ENCODE measurements at places on chromosomes 16 and 17.

DNA sequence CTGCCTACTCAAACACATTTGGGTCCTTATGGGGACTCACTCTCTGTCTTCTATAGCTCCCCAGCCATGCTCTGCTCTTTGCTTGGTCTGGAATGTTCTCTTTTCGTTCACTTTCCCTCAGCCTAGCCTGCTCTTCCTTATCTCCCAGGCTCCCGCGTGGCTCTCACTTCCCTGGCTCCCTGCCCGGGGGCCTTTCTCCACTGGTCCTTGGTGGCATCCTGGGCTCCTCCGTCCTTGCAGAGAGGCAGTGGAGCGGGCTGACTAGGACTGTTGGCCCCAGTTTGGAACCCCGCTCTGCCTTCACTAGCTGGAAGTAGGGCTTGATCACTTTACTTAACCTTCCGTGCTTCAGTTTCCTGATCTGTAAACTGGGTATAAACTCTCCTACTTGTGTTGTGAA is 31.2 kb downstream of the SHISA6 start:
- no peak for DNase-seq

GRCh38 chr17:72297326-72298115 is 176.7 kb downstream of the SOX9 start:
- DNase-seq: peak; percentile 6

- no peak for DNase-seq
These were observed 13.5 kb upstream of the P2RX1 start for GRCh38 chr17:3929764-3930163.

DNA sequence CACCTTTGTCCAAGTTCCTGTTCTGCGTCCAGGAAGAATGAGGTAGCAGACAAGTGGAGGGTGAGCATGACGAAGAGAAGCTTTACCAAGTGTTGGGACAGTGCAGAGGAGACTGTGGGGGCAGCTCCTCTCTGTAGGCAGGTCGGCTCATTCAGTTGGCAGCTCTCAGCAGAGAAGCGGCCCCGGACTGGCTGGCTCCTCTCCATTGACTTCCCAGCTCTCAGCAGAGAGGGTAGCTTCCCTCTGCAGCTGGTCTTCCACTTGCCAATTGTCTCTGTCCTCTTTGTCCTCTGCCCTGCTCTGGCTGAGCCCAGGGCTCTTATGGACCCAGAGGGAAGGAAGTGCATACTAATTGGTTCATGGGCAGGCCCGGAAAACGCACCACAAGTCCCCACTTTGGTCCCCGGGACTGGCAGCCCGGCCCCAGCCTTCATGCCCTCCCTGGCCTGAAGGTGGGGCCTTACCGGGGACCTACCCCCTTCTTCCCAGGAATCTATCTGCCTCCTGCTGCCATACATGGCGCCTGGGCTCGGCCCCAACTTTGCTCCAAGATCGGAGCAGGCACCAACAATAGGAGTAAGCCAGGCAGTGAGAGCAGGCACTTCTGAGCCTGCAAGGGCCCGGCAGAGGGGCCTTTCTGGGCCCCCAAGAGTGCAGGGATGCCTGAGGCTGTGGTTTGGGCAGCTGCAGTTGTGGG is 10.1 kb downstream of the KCTD5 start:
- no peak for DNase-seq

All from umbilical cord (tissue), 2 donors.